ENCODE measurements at places on chromosomes 7 and 10.

DNA sequence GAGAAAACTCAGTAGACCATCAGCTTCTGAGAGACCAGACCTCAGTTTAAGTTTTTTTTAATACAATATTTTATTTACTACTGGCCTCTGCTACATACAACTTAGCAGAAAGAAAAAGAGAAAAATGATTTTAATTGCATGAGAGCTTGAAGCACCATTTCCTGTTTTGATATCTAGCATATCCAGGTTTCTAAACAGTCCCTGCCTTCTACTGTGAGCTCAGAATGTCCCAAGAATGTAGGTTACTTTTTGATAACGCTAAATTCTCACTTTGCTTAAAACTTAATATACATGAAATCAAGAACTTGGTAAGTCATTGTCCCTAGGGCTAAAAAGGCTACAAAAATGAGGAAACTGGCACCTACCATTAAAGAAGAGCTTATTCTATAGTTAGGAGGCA, 7.0 kb downstream of the TMEM243 start:
- no peak for DNase-seq

DNA sequence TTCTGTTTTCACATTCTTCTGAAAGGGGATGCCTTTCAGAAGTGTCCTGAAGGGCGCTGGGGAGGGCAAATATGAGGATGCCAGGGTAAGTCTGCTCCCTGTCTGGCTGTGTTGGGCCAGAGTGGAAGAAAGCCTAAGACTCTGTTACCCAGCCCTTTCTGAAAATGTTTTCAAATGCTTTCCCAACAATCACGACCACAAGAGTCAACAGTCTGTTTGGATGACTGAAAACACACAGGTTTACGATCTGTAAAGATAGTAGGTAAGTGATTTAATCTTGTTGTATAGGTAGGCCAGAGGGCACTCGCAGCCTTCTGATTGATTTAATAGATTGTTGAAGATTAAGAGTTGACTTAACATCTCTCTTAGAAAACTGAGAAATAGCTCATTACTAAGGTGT, 13.2 kb downstream of the SGPL1 start:
- DNase-seq = no peak

GRCh38 chr7:117505238-117505637, 25.4 kb downstream of the CFTR start:
- no peak for DNase-seq

DNA sequence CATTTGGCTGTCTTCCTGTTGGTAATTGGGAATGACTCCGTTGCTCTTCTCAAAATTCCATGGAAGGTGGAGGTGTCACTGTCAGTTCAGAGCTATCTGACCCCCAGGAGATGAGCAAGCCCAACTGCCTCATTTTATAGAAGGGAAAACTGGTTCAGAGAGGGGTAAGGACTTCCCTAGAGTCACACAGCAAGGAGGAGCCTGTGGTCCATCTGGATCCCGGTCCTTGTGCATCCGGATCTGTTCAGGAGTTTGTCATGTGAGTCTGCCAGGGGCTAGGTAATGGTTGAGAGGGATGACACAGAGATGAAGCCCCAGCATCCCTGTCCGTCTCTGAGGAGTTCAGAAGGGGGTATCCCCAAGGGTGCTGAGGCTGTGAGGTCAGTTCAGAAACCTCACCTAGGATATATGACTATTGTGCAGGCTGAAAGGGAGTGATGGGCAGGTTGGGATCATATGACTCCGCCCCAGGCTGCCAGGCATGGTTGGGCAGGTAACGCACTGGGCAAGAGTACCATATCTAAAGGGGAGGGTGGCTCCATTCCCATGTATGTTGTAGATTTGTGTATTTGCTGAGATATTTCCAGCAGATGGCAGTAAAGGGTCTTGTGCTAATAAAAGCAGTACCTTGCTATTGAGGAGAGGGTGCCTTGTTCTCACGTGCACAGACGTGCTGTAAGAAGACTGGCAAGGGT, 16.0 kb upstream of the SLC29A3 start:
- peak; percentile 34 for DNase-seq

DNA sequence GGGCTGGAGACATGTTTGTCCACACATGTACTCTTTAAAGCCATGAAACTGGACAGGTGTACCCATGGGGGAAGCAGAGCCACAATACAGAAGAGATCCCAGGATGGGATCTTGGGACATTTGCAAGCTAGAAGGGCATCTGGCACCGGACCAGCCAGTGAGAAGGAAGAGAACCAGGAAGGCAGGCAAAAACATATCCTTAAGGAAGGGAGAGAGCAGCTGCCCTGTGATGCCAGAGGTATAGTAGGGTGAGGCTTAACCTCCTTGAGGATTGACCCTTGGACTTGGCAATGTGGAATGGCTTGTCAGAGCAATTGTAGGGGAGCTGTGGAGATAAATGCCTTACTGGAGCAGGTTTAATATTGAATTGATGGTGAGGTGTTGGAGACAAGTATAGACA, 17.9 kb upstream of the SUV39H2 start:
- DNase-seq = no peak

DNA sequence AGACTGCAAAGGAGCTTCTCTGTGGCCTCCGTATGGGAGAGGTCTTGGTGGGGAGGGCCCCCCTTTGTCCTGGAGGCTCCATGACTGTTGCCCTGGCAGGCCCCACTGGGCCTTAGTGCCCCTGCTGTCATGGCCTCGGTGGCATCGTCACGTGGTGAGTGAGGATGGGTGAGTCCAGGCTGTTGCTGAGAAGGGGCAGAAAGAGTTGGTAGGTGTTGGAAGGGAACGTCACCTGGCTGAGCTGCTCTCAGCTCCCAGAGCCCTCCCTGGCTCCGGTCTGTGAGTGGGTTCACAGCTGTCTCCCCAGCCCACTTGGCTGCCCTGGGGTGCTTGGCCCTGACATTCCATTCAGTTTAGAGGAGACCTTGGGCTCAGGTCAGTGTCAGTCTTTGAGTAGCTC, 16.1 kb downstream of the SFRP5 start:
- no peak for DNase-seq

DNA sequence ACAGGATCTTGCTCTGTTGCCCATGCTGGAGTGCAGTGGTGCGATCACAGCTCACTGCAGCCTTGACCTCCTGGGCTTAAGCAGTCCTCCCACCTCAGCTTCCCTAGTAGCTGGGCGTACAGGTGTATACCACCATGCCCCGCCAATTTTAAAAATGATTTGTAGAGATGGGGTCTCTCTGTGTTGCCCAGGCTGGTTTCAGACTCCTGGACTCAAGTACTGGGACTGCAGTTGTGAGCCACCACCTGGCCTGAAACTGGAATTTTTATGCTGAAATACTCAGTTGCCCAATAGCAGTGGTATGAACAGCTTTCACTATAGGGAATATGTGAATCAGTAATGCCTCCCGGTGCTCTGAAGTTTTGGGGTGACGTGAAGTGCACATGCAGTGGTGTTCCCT, 7.6 kb downstream of the ZRANB1 start:
- no peak for DNase-seq

- no peak for DNase-seq
These were observed 681.9 kb downstream of the GRM8 start for GRCh38 chr7:126570845-126571244.

DNA sequence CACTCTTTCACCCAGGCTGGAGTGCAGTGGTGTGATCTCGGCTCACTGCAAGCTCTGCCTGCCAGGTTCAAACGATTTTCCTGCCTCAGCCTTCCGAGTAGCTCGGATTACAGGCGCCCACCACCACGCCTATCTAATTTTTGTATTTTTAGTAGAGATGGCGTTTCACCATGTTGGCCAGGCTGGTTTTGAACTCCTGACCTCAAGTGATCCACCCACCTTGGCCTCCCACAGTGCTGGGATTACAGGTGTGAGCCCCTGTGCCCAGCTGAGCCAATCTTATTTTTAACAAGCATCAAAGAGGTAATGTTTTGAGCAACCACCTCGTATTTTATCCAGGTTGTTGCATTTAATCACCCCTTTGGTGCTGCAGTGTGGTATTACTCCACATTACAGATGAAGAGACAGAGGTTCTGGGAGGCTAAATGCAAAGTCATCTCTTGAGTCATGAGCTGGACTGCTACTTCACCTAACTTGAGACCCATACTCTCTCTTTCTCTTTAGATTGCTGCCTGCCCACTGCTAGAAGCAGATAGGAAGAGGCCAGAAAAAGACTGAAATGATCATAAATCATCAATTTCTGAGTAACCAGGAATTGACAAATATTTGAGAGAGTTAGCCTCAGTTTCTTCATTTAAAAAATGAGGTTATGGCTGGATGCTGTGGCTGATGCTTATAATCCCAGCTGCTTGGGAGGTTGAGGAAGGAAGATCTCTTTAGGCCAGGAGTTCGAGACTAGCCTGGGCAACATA, 116.2 kb downstream of the CAMK1D start:
- no peak for DNase-seq

DNA sequence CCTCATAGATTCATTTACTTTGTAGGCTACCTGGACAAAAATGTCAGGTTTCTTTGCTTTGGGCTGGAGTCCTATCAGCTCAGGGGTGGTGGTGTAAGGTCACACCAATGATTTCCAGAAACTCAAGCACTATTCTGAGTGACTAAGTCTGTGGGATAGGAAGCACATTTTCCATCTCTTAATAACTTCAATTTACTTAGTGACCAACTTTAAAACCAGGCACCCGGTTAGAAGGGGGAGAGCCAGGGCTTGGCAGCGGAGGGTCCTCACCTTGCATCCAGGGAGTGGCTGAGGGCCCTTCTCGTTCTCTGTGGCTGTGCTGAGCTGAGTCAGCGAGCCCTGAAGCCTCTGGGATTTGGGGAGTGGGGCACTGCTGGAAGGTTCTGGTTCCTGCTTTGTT, 6.7 kb downstream of the CHST3 start:
- no peak for DNase-seq

DNA sequence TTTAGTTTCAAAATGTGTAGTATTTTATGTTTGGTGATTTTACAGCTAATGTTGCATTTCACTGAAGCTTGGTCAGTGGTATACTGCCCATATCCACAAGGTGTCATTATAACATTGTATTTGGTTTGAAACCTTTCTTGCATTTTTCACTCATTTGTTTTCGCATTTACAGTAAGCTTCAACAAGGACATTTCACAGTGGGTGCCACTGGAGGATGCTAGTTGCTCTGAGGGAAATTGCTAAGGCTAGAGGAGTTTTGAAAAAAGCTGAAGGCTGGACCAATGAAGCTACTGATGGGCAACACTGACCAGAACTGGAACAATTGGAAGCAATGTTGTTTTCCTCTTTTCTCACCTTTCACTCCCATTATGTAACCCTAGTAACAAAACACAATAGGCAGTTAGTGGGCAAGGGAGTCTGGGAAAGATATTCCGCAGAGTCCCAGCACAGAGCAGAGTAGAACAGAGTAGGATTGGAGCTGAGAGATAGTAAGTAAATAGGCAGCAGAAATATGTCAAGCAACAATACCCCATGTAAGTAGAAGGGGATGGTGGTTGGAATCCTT, 23.6 kb upstream of the SRI start:
- peak; percentile 61 for DNase-seq

GRCh38 chr10:66927251-66927935, 1.6 kb downstream of the LRRTM3 start:
- DNase-seq = no peak

GRCh38 chr7:30185496-30185895, 50.7 kb downstream of the MTURN start:
- DNase-seq = no peak

GRCh38 chr7:24916463-24917040, 63.4 kb downstream of the OSBPL3 start:
- no peak for DNase-seq

- DNase-seq = no peak
These were observed 304.6 kb upstream of the NRG3 start for GRCh38 chr10:81570349-81570748.

DNA sequence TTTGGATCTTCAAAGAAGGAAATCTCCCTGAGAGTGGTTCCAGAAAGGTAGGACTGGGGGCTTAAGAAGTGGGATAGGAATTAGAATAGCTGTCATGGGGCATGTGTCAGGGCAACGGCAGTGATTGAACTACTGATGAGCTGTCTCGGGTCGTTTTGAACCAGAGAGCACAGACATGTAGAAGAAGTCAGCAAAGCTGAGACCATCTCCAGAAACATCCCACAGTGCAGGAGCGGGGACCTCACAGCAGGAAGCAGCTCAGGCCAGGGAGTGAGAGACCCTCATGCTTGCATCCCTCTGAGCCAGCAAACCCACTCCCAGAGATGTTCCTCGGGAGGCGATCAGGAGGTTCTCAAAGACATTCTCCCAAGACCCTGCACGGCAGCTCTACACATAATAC, 60.1 kb downstream of the AOC1 start:
- no peak for DNase-seq

- peak; percentile 57 for DNase-seq
These were observed 218.3 kb downstream of the SEMA3A start for GRCh38 chr7:83976302-83976701.

DNA sequence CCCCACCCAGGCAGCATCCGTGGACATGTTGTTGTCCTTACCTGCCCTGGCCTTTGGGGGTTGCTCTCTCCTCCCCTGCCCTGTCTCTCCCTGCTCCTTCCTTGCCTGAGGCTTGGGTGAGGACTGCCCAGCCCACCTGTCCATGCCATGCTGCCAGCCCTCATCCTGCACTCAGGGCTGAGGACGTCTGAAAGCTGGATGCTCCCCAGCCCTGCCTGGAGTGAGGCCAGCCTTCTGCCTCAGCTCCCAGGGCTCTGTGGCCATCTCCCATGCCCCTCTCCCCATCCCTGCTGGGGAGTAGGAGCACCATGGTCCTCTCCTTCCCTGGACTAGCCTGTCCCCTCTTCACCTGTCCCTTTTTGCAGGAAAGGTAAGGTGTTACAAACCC, 68.4 kb downstream of the RAMP3 start:
- no peak for DNase-seq

DNA sequence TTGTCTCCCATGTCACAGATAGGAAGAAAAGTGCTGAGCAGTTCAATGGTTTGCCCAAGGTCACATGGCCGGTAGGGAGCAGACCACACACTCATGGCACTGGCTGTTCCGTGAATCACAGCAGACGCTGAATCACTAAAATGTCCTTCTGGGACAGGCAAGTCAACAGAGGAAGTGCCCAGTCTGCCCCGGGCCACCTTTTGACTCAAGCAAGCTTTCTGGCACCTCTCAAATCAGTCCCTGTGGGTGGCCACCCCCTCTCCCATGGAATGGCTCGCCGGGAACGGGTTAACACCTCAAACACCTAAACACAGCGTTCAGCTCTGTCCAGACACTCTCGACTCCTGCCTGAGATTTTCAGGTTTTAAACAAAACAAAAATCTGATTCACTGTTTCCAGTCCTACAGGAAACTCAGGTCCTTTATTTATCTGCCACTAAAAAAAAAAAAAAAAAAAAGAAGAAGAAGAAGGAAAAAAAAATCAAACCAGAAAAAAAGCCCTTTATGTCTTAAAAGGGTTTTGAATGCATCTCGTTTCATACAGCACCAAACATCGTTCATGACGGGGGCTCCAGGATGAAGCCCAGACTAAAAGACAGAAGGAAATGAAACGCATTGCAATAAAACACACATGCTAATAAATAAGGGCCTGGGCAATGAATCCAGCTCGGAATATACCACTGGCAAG, 15.5 kb downstream of the CARD11 start:
- no peak for DNase-seq

DNA sequence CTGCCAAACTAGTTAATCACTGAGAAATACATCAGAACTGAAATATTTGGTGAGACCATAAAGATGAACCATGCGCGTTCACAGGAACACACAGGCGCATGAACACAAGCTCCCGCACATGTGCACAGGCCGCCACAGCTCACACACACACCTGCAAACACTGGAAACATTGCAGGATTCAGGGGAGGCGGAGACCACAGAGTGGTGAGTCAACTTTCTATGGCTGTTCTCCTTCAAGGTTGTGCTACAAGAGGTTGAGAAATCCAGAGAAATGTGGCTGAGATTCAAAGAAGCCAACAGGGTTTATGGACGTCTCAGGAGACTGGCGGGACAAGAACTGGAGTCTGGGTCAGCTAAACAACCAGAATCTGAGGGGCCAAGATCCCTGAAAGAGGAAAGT, 17.8 kb downstream of the ESYT2 start:
- DNase-seq = no peak

Measured in COR-L47 (cell line).